Non-pigmented ciliary epithelial cell (primary cell): ENCODE measurements at places on chromosomes 11 and 22.
A peak's percentile ranks its signal among the peaks of the same experiment; 100 is the strongest.

GRCh38 chr22:20615021-20615420 lies 107.6 kb downstream of the MED15 start:
- DNase-seq: no peak

- peak; percentile 30 for DNase-seq
Observed at GRCh38 chr11:105862736-105863367, 159.2 kb downstream of the MSANTD4 start.

- DNase-seq: no peak
Observed at GRCh38 chr22:31896472-31896871, 47.9 kb upstream of the YWHAH start.

DNA sequence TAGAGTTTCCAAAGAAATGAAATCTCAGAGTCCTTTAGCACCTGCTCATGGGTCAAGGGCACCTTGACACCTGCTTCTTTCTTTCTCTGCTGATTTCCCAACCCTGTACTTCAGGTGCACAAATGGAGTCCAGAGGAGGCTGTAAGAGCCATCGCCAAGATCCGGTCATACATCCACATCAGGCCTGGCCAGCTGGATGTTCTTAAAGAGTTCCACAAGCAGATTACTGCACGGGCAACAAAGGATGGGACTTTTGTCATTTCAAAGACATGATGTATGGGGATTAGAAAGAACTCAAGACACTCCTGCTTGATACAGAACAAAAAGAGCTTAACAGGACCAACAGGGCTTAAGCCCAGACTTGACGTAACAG lies 5.9 kb downstream of the PTPMT1 start:
- no peak for DNase-seq

DNA sequence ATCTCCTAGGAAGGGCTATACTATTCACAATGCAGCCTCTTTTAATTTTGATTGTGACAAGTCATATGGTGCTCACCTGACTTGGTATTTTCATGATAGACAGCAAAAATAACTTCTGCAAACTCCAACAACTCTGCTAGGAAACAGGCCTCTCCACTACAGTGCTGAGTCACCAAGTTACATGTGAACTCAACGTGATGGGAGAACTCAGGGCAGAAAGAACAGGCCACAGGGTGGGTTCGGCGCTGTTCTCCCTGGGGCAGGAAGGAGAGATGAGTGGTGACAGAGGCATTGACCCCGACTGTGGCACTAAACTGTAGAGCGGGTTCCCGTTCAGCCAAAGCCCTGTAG lies 76.6 kb upstream of the UCP3 start:
- DNase-seq: no peak

DNA sequence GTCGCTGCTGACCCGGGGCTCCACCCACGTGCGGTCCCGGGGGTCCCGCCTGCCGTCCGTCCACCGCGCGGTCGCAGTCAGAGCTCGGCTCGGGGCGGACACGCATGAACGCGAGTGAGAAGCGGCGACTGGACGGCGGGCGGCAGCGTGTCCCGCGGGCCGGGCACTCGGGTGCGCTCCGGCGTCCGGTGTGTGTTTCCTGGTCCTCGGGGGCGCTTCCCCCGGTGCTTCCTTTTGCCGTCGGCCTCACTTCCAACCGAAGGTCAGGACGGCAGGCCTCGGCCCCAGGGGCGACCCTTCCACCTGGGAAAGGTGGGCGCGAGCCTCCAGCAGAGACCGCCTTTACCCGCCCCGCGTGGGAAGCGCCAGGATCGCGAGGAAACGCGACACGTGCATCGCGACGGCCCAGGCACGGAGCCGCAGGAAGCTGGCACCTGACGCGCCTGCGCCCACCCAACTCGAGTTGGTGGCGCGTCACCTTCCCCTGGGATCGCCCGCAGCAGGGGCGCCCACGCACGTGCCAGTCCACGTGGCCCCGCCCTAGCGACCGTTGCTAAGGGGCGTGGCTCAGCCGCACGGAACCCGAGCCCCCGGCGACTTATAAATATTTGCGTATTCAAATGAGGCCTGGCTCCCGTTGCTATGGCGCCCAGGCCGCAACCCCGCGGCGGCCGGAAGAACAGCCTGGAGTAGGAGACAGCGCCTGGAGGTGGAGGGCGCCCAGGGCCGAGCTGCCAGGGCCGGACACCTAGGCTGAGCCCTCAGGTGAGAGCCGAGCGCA lies at the start of gene LRRC56:
TSS of gene LRRC56 (plus strand) at position 687 of the 781 bp plus-strand sequence. CDS start 3,158 bp downstream, outside the sequence.
- peak; percentile 13 for DNase-seq

- DNase-seq: no peak
Observed at GRCh38 chr11:31422703-31423102, 53.0 kb downstream of the DNAJC24 start.

GRCh38 chr22:48301421-48301820 lies 1526.3 kb downstream of the BRD1 start:
- no peak for DNase-seq

- no peak for DNase-seq
Observed at GRCh38 chr22:47775686-47776085, 1013.2 kb downstream of the TBC1D22A start.

- DNase-seq: no peak
Observed at GRCh38 chr22:23179381-23180299, 669 bp upstream of the BCR start.

DNA sequence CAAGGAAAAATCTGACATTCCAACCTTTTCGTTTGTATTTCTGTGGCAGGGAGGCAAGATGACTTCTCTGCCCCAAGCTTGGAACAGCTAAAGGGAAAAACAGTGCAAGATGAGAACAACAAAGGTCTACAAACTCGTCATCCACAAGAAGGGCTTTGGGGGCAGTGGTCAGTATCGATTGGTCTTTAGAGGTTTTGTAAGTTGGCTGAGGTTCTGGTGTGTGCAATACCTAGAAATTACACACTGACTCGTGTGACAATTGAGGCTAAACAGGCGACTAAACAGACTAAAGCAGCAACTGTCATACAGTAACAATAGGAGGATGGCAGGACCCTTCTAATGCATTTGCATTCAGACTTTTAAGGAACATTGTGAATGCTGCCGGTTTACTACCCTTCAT lies 994 bp downstream of the DEPDC5 start:
- no peak for DNase-seq

- DNase-seq: no peak
Observed at GRCh38 chr11:17394743-17395390, 6.4 kb upstream of the KCNJ11 start.

- no peak for DNase-seq
Observed at GRCh38 chr22:36017651-36018091, 11.0 kb downstream of the RBFOX2 start.

- no peak for DNase-seq
Observed at GRCh38 chr22:43535336-43535735, 123.5 kb downstream of the MPPED1 start.

DNA sequence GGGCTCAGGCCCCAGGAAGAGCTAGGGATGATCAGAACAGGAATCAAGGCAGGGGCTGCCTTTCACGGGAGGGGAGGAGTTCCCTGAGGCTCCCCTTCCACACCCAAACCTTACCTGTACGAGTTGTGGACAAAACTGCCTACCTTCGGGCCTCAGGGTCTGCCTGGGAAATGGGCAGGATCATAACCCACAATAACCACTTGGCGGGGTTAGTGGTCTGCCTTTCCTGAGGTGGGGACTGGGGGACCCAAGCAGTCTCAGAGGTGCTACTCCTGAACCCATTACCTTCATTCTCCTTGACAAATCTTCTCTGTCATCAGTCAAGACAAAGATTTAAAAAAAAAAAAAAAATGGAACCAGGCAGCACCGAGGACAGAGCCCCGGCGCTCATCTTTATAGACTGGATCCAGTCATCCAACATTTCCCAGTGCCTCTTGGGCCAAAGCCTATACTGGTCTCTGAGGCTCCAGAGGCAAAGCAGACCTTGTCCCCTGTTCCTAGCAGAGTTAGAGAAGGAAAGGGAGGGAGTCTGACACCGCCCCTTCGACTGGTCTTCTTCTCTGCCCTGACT lies 14.2 kb downstream of the P2RY6 start:
- DNase-seq: no peak

- no peak for DNase-seq
Observed at GRCh38 chr11:19792510-19792909, 79.9 kb downstream of the NAV2 start.

- no peak for DNase-seq
Observed at GRCh38 chr11:64629796-64630562, 39.0 kb downstream of the SLC22A12 start.

DNA sequence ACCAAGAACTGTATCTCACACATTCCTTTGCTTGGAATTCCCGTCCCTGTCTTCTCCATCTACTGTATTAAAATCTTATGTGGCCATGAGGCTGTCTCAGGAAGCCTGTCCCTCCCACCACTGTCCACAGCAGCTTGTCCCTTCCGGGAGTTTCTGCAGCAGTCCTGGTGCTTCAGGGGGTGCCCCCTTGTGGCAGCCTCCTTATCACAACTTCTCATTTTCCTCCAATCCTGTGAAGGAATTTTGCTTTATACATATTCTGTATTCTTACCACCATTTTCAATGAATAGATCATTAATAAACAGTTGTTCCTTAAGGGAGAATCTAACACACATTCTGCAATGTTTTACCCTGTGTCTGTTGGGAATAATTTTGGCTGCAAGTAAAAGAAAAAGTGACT lies 220.4 kb upstream of the RAG2 start:
- DNase-seq: no peak
